ENCODE measurements at places on chromosomes 11 and 22.

- DNase-seq: peak; percentile 5
These were observed 179.4 kb downstream of the CADM1 start for GRCh38 chr11:115324581-115325432.

GRCh38 chr11:4926608-4927007 is 2.5 kb upstream of the OR51G1 start:
- no peak for DNase-seq

GRCh38 chr11:11411401-11411985 is 58.4 kb upstream of the CSNK2A3 start:
- DNase-seq: no peak

DNA sequence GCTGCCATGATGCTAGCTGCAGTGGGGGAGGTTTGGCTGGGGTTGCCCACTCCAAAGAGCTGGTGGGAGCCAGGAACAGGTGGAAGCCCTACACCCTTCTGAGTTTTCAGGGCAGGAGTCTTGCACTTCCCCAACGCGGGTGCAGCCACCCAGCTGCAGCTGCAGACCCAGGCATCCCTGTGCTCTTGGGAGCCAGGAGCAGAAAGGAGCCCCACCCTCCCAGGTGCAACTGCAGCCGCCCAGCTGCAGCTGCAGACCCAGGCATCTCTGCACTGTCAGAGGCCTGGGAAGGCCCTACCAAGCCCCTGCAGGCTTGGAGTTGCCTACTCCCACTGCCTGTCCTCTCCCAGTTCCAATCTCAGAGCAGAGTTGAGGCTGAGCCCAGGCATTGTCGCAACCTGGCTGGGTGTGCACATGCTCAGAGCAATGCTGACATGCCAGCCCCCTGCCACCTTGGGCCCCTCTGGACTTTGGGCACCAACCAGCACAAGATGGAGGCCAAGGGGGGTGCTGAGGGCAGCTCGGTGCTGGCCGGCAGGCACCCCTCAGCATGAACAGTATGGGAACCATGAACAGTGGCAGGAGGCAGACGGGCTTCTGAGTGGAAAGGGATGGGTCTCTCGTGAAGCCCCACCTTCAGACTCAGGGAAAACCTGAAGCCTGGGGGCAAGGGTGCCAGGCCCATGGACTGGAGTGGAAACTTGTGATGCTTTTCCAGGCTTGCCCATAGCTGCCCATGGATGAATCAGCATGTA is 195.4 kb downstream of the DCDC1 start:
- DNase-seq: no peak

- DNase-seq: no peak
These were observed 53.7 kb downstream of the CDON start for GRCh38 chr11:126008956-126009355.

DNA sequence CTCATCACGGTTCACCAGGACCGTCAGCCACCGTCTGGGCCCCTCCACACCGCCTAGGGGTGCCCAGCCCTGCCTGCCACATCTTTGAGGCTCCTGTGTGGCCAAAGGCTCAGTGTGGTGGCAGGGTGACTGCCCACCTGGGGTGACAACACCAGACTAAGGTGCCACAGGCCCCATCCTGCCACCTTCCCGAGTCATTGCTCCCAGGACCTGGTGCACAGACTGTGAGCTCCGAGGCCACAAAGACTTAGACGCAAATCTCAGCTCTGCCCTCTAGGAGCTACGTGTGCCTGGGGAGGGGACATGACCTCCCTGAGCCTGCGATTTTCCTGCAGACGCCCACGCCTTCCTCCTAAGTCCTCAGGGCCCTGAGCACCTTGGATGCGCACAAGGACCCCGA is 36.5 kb downstream of the KIAA0930 start:
- no peak for DNase-seq

GRCh38 chr11:19432370-19433061 is 191.8 kb upstream of the E2F8 start:
- no peak for DNase-seq

GRCh38 chr22:32708830-32709229 is 92.7 kb upstream of the TIMP3 start:
- DNase-seq: no peak

- no peak for DNase-seq
These were observed 94.4 kb downstream of the SLC1A2 start for GRCh38 chr11:35324981-35325380.

GRCh38 chr11:43921561-43922294 is 20.7 kb upstream of the C11orf96 start:
- no peak for DNase-seq

GRCh38 chr22:45911601-45912271 is 65.2 kb downstream of the WNT7B start:
- DNase-seq: no peak

DNA sequence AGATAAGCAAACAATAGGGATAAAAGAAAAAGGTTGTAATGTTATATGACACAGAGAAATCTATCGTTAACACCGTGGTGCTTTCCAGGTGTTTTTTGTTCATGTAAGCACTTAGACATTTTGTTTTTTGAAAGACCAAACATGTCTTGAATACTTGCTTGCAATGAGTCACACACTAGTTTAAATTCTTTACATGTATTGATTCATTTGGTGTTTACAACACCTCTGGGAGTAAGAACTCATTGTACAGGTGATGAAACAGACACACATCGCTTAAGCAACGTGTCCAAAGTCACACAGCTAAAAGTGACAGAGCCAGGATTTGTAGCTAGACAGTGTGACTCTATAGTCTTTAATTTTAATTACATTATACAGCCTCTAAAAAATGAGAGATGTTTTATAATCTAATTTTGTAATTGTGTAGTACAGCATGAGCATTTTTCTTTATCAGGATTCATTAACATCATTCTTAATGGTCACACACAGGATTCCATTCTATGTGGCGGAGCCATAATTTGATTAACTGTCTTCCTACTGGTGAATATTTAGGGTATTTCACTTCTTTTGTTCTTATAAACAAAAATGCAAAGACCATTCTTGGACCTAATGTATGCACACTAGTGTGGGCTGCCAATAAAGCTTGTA is 148.8 kb downstream of the DBX1 start:
- no peak for DNase-seq

DNA sequence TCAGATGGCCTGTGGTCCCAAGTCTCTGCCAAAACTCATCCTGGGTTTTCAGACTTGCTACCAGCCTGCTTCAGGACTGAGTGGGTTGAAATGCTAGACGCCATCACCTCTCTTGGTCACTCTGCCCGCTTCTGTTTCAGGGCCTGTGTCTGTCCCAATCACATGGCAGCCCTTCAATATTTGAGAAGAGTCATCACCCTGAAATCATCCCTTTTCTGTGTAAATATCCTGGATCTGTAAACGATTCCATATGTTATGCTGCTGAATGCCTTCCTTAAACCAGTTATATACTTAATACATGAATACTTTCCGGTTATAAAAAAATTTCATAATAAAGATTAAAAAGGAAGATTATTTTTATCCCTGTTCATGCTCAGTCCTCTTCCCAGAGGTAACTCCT is 39.8 kb upstream of the TLCD5 start:
- DNase-seq: no peak

GRCh38 chr11:9982796-9983579 is 311.0 kb downstream of the SBF2 start:
- no peak for DNase-seq

DNA sequence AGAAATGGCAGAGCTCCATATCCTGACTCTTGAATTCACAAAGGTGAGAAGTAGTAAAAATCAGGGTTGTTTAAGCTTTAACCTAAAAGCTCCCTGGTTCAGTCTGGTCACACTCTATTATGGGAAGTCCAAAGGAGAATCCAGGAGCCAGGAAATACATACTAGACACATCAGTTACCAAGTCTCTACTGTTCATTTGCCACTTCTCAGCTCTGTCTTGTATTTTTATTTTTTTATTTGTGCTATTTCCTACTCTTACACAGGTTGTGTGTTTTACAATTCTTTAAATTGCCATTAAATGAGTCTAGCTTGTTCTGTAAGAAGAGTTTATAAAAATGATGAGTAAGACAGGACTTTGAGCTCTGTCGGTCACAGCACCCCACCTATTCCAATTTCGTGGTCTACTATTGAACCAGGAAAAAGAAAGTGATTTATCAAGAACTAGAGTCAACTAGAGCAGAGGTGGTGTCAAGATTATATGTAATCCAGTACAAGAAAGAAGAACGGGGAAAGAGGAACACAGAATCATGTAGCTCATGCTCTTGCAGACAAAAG is 9.7 kb downstream of the MS4A12 start:
- DNase-seq: no peak

DNA sequence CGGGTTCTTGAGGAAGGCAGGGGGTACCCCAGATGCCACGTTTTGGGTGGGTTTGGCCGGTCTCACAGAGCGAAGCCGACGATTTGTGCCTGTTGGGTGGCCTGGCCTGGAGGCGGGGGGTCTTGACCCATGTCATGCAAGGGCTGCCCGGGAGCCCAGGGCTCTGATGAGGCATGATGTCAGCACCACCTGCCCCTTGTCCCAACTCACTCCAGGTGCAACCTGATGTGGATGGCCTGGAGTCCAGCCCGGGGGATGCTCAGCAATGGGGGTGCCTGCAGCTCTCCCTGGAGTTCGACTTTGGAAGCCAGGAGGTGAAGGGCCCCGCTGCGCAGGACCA is 851 bp downstream of the SYT8 start:
- no peak for DNase-seq

DNA sequence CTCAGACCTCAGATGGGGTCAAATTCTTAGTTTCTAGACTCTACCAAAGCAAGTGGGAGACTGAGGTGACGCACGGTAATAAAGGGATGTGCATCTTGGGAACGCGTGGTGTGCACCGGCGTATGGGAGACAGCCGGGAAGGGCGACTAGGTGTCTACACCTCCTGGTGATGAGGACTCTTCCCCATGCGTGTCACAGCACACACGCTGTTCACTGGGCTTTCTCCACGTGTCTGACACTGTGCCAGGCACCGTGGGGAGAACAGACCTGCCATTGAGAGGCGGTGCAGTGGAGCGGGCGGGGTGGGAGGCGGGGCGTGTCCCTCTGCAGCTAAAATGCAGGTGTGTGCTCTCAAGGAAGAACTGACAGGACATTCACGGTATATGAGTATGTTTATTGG is 5.3 kb downstream of the FXYD6 start:
- DNase-seq: no peak

DNA sequence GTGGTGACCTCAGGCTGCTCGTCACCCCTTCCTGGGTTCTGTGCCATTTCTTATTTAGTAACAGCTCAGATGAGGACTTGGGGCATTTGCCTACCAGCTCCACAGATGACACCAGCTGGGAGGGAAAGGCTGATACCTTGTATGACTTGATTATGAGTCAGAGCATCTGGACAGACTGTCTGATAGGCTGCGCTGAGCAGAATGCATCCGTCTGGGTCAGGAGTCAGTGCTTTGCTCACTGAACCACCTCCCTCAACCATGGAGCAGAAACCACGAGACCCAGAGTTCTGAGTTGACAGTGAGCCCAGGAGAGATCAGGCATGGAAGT is 6.8 kb downstream of the ST14 start:
- DNase-seq: no peak

DNA sequence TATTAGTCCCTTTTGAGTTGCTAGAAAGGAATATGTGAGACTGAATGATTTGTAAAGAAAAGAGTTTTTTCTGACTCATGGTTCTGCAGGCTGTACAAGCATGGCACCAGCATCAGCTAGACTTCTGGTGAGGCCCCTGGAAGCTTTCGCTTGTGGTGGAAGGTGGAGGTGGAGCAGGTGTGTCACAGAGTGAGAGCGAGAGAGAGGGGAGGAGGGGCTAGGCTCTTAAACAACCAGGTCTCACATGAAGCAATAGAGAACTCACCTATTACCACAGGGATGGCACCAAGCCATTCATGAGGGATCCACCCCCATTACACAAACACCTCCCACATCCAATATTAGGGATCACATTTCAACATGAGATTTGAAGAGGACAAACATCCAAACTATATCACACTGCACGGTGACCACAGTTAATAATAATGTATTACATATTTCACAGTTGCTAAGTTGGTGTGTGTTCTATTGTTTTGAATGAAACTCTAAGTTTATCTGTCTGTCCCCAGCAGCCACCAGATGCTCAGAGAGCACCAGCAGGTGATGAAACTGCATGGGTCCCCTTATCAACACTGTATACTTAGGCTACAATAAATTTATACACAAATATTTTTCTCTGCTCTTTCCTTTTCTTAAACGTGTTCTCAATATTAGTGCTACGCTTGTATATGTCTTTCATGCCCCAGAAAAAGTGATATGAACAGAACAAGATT is 14.1 kb downstream of the ZFP91 start:
- peak; percentile 70 for DNase-seq

DNA sequence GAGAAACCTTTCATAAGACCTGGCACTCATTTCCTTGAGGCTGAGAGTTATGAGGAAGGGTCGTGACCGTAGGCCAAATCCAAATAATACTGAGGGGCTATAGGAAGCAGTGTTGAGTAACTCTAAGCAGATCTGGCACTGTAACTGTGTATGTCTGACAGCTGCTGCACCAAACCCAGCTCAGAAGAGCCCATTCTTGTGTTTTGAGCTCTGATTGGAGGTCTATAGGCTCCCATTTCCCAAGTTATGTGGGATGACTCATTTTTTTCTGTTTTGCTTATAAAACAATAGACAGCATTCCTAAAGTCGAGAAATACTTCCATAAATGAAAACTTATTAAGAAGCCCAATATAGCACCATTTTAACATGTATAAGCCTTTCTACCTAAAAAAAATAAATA is 645.8 kb downstream of the DLG2 start:
- no peak for DNase-seq

DNA sequence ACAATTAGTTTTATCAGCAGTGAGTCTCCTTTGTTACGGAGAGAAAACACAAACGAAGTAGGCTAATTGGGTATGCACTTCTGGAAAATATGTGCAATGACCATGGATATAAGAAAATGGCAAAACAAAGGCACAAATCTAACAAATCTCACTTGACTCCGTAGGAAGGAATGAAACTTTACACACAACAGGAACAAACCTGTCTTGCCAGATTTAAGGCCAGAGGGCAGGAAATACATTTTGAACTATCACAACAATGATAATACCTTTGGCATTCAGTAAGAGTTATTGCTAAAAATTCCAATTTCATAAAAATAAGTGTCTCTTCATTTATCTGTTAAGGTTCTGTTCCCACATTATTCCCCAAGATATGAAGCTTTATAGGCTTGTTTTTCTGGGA is 36.6 kb downstream of the SLC25A17 start:
- DNase-seq: no peak

DNA sequence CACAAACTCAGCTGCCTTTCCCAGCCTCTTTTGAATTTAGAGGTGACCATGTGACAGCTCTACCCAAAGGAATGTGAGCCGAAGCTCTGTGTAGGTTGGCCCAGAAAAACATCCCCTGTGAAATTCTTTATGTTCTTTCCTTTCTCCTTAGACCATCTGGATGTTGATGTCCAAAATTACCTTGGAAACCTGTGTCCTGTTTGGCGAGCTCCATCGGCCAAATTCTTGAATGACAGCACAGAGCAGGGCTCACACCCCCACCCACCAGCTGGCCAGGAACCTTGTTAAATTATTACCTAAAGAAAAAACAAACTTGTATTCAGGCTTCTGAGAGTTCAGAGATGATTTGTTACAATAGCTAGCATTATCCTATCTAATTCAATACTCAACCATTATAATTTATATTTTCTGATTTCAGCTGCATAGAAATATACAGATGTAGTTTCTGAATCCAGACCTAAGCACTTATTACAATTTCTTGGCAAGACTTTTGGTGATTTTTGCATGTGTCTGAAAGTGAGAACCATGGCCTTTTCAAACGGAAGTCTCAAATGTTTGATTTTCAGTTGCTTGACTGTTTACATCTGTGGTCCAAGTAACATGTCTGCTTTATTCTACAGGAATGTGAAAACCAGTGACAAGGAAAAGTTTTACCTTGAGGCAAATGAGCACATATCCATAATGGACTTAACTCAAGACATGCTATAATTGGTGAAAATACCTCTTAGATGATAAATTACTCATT is 554.2 kb downstream of the NTM start:
- no peak for DNase-seq

GRCh38 chr22:46036558-46037408 is 59.8 kb upstream of the WNT7B start:
- DNase-seq: peak; percentile 58

Measured in stimulated activated CD4-positive, alpha-beta T cell treated with anti-CD3 and anti-CD28 coated beads, Interleukin-15, amount 100 ng/mL, for 24 hours (primary cell).